ENCODE measurements at places on chromosomes 13 and 19.

DNA sequence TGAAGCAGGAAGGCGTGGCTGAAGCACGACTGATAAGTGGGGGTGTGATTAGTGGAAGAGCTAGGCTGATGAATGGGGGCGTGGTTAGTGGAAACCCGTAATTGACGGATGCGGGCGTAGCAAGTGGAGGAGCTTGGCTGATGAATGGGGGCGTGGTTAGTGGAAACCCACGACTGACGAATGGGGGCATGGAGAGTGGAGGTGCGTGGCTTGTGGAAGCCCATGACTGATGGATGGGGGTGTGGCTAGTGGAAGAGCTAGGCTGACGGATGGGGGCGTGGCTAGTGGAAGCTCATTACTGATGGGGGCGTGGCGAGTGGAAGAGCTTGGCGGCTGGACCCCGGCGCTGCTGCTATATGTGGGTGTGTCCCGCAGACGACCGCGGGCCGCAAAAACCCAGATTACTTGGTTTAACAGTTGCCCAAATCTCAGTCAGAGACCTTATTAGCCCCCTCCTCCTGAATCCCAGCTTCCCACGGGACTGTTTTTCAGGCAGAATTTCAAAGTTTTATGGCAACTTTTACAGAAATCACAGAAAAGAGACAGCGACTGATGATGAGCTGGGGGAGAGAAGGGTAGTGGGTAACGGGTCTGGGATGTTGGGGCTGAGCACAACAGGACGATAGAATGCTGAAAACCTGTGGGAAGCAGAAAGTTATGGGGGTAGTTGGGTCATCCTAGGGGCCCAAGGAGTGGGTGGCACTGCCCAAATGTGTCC, 9.0 kb upstream of the MEIS3 start:
- peak; percentile 100 for DNase-seq

DNA sequence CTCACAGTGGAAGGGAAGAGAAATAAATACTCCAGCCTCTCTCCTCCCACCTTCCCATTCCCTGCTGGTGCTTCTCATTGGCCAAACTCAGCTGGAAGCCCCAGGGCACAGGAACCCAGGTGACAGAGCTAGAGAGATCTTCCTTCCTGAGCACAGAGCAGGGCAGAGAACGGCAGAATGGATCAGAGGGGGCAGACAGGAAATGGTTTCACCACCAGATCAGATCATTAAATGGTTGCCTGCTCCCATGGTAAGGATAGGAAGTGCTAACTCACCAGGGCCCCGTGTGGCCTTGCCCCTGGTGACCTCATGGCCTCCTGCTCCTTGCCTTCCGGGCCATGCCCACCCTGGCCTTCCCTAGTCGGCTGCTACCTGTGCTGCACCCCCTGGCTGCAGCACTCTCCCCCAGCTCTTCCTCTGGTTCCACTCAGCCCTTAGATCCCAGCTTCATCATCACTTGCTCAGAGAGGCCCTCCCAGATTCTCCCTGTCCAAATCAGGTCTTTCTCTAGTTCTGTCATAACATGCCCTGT, 108.7 kb downstream of the DPF1 start:
- no peak for DNase-seq

DNA sequence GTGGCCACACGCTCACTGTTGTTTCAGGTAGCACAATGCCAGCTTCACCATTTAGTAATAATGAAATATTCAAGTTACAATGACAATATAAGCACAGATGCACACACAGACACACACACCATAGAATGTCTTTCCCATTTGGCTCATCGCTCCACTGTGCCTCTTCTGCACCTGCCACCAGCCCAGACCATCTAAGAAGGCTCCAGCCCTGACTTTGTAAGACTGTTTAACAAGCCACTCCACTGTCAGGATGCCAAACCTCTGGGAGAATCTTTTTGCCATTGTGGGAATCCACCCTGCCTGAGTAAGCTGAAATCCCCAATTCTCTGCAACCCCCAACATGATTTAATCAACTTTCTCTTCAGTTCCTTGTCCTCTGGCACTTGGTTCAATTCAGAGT, 60.6 kb downstream of the LHFPL6 start:
- DNase-seq = no peak

DNA sequence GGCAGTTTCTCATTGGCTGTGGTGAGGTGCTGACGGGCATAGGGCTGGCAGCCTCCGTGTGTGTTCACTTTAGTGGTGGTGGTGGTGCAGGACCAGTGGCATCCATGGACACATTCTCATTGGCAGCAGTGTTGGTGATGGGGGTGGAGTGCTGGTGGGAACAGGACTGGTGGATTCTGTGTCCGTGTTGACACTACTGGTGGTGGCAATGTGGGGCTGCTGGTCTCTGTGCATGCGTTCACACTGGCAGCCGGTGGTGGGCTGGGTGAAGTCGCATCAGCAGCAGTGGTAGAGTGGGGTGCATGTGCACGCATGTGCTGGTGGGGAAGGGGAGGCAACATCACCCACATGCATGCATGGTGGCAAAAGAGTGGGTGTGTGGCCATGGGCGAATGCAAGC, 1471.4 kb upstream of the PCDH20 start:
- DNase-seq = no peak

- DNase-seq = peak; percentile 78
Measured at GRCh38 chr19:1220976-1221903, 15.7 kb downstream of the STK11 start.

DNA sequence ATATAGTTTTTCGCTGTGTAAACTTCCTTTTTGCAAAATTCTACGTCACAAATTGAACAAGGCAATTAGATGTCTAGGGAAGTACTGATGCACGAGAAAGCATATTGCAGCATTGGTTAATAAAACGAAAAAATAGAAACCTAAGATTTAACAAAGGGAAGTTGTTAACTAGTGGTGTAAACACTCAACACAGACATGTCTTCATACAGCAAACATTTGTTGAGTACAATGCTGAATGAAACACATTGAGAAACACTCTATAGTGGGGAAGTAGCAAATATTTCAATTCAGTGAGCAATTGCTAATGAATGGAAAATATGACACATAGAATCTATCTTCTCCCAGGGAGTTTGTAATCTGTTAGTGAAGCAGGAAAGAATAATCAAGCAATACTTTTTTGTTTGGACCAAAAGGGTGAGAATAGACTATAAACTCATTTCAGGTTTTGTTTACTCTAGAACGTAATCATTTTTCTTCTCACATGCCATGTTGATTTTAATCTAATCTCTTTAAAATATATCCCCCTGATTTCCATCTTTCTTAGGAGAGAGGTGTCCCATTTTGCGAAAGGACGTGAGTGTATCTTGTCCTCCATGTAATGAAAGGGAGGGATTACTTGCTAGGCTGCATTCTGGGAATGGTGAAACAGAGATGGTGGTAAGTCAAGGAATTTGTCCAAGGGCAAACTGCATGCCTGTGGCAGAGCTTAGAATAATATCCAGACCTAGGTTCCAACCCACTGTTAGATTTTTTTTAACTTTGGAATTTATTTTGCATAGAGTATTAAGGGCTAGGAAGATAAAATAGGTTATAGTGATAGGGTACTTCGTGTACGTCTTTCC, 1.7 kb upstream of the ANKRD10 start:
- DNase-seq = no peak

DNA sequence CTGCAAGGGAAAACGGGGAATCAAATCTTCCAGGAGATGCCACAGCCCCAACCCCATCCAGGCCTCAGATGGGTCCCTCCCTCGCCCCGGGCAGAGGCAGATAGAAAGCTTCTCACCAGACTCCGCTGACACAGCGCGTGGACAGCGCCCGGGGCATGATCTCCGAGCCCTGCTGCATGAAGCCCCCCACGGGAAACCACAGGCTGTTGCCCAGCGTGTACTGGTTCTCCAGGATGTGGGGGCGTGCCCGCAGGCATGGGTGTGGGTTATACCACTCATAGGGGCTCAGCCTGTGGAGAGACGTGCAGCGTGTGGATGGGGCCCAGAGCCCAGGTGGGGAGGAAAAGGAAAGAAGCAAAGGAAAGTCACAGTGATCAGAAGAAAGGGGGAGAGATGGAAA, 27.2 kb upstream of the ATP1A3 start:
- DNase-seq = no peak

- DNase-seq = no peak
Measured at GRCh38 chr13:83365723-83366122, 516.6 kb downstream of the SLITRK1 start.

DNA sequence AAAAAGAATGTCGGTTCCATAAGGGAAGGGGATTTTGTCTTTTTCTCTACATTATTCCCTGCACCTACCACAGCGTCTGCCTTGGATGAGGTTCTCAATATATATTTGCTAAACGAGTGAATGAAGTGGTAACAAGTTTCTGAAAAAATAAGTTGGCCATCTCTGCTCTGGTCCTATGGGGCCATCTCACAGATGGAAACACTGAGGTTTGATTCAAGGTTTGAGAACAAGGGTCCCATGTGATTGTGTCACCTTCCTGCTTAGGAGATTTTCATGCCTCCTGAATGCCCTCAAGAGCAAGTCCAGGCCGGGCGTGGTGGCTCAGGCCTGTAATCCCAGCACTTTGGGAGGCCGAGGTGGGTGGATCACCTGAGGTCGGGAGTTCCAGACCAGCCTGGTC, 3.2 kb downstream of the MYPOP start:
- no peak for DNase-seq

Measured in WERI-Rb-1 (cell line).